ENCODE measurements at places on chromosomes 7 and 10. TPM values are rescaled to one million over a fixed set of nuclear protein-coding genes. Genes with fewer than 3 reads are reported as not detected.

Gene SNCG
- 24.4 TPM for polyA plus RNA-seq

Gene NKX2-3
- polyA plus RNA-seq: not detected

Gene MYPN
- polyA plus RNA-seq: 0.05 TPM

Gene MINDY4
- 42.4 TPM for polyA plus RNA-seq

Gene FAM25A
- polyA plus RNA-seq: not detected

Gene SRRM3
- 2.1 TPM for polyA plus RNA-seq

GRCh38 chr10:59082249-59082648, 94.2 kb upstream of the PHYHIPL start:
- DNase-seq: no peak

GRCh38 chr10:122132882-122133565, 138.1 kb upstream of the BTBD16 start:
- DNase-seq: no peak

GRCh38 chr10:86632951-86633350, 21.4 kb upstream of the OPN4 start:
- no peak for DNase-seq

GRCh38 chr7:92025260-92025659, 84.6 kb downstream of the AKAP9 start:
- DNase-seq: no peak

DNA sequence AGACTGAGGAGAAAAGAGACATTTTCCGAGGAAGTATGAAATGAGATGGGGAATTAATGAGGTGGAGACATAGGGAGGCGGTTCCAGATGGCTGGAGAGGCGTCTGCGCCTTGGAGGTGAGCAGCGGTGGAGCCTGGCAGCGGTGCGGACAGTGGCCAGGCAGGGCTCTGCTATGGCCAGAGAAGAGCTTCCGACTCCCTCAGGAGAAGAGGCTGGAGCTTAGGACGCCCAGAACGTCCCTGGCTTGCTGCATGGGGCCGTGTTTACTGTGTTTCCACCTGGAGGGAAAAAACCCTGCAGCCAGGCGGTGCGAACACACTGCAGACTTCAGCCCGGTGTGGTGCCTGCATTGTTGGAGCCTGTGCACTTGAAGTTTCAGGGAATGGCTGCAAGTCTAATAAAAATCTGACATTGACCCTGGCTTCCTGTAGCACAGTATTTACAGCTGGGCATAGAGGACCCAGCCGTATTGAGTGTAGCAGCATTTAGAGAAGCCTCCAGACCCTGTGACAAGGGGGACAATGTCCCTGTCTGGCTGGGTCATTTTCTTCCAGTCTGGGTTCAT, 447.1 kb upstream of the MKI67 start:
- DNase-seq: peak; percentile 22

DNA sequence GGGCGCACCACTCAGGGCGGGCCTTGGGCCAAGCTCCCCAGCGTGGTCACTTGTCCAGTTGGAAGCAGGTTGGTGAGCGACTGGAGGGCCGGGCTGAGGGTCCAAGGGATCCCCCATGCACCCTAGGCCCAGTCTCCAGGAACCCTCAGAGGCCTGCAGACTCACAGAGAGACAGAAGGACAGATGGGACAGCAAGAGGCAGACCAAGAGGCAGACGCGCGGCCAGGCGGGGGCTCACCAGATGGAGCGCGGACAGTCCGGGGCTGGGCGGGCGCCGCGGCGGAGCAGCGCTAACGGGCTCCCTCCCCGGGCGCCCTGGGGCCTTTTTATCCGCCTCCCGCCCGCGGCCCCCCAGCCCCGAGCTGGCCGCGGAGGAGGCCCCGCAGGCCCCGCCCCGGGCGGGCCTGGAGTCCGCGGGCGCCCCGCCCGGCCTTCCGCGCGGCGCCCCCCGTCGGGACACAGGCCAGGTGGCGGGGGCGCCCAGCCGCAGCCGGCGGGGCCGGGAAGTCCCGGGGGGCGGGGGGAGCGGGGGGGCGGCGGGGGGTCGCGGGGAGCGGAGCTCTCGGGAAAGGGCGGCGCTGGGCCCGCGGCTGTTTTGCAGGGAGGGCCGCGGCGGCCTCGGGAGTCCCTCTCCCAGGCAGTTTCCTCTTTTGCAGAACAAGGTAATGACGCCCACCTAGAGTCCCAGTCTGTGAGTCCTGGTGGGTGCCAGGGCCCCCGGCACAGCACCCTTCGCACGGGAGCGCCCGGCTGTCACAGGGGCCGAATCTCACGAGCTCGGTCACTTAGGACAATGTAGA, at the start of gene LOXL4:
Gene LOXL4, minus strand, starts transcription at position 301 of the 800 bp plus-strand sequence. CDS start 5,175 bp downstream, outside the sequence.
- no peak for DNase-seq

- DNase-seq: no peak
These were observed 1.4 kb downstream of the FXYD4 start for GRCh38 chr10:43372765-43373361.

GRCh38 chr10:98328163-98328562, 60.2 kb upstream of the LOXL4 start:
- no peak for DNase-seq

DNA sequence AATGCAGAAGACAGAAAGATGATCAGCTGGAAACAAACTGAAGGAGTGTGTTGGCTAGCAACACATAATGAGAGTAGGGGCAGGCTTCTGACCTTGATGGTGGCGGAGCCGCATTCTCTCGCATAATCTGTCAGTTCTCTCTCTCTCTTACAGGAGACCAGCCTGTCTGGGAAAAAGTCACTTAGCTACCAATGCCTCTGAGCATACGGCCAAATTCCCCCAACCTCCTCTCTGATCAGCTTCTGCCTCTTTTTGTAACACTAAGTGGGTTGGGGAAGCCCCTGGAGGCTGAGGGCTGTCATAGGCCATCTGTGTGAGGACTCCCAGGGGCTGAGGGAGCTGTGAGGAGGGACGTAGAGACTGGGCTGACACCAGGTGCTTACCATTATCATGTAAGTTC, 104.6 kb downstream of the HIPK2 start:
- no peak for DNase-seq

- no peak for DNase-seq
These were observed 17.7 kb upstream of the TARP start for GRCh38 chr7:38291117-38291647.

DNA sequence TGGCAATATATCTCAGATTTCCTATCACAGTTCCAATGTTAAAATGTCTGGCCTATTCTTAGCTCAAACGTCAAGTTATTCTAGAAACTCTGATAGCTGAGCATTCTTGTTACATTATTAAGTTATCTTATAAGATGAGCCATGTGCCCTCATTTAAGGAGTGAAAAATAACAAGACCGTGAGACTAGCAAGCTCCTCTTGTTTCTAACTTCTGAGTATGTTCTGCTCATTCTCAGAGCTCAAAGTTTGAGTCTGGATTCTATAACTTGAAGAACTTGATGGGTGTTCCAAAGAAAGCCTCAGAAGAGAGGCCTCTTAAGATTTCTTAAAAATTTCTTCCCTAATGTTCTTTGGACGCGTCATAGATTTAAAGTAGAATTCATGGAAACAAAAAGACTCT, 215.2 kb downstream of the HTR7 start:
- no peak for DNase-seq

GRCh38 chr7:18177815-18178660, 150.4 kb upstream of the PRPS1L1 start:
- DNase-seq: no peak

DNA sequence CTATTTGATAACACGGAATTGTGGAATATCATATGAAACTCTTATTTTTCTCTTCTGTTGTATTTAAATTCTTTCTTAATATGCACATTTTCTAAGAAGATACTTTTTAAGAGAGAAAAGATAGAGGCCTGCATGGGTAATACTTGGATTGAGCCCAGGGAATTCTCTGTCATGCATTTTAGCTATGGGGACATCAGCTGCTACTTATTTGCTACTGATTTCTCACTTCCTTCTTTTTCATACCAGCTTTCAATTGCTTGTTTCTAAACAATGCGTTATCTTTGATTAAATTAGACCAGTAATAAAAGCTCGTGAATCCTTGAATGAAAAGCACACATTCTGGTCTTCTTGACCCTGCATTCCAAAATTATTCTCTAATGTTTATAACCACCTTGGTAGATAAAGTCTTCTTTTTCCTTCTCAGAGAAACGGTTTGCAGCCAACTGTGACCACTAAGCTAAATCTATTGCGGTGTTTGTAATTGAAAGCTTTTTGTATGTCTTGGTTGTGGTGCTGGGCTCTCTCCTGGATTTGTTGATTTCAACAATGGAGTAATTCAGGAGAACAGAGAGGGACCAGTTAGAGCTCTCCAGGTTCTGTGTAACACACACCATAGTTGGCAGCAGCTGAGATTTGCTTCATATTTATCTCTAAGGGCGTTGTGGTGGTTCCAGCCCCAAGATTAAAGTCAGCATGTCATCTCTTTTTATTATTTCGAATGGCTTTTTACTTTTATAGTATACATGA, 139.3 kb downstream of the PPP1R9A start:
- no peak for DNase-seq

- DNase-seq: no peak
These were observed 712.5 kb upstream of the FZD8 start for GRCh38 chr10:36354633-36355032.

DNA sequence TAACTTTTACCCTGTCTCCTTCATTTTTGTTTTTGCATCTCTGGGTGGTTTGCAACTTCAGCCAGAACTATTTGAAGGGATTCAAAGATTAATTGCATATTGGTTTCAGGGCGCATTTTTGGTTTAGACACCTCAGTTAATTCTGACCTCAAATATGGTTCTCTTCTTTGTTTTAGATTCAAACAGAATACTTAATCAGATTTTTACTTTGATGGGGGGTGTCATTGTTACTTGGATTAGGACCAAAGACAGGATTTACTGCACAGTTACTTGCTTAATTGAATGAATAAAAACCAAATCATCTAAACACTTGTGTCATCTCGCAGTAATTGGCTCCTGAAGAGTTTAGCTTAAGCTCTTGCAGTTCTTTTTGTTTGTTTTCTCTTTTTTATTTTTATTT, 100.9 kb downstream of the PHTF2 start:
- no peak for DNase-seq

DNA sequence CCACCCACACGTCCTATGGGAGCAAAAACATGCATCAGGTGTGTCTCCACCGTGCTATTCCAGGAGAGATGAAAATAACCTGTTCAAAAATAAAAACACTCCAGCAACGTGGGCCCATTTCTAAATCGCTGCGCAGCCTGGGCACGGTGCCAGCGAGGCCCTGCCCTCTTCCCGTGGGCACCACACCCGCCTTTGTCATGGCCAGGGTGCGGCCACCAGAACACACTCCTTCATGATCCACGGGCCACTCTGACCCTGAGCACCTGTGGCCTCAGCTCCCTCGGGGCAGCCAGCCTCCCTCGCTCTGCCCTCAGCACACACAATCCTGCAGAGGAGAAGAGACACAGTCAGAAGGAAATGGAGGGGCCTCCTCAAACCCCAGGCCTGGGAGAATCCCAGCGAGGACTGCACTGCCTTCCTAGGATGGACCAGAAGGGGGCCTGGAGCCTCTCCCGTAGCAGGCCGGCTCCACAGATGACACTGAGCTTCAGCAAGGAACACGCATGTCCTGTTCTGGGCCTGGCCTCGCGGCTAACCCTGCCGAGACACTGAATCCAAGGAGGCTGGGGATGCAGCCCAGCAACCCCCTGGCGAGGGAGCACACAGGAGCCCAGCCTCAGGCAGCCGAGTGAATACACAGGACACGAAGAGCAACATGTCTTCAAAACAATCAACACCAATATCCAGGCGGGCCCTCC, 169.0 kb downstream of the MAD1L1 start:
- no peak for DNase-seq

DNA sequence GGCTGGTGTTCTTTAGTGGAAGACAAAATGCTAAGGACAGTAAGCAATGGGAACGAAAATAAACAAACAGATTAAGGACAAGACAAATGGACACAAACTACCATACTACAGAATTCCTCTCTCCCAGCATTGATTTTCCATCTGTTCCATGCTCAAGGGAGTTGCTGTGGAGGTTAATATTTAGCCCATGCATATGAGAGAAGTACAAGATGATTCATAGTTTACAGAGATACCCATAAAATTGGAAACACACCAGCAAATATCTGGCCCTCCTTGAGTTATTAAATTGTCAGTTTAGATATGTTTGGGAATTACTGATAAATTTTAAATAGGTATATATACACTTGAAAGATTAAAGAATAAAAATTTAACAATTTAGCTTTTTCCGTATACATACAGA, 69.8 kb downstream of the GLI3 start:
- DNase-seq: no peak

- DNase-seq: peak; percentile 95
These were observed 75.2 kb downstream of the PARD3 start for GRCh38 chr10:34739915-34740314.

- DNase-seq: no peak
These were observed 563.2 kb downstream of the GALNT17 start for GRCh38 chr7:71695186-71695585.

- DNase-seq: no peak
These were observed 6.9 kb downstream of the STN1 start for GRCh38 chr10:103911021-103911459.

GRCh38 chr7:50416527-50417182, 33.5 kb downstream of the FIGNL1 start:
- DNase-seq: no peak

- no peak for DNase-seq
These were observed 765.4 kb downstream of the SORCS1 start for GRCh38 chr10:106399112-106399511.

DNA sequence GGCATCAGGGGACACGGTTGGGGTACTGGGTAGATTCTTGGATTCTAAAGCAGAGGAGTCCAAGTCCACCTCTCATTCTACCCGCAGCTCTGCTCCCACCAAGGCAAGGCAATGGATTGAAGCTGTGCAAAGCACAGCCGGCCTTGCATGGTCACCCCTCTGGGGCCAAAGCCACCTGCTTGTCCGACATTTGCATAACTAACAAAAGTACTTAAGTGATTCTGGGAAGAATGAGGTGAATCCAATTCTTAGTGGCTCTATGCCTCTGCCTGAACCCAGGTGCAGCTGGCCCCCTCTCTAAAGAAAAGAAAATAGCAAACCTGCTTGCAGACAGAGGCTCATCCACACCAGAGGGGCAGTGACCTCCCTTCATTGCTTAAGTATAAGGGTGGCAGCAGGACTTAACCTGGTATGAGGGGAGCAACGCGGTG, 10.7 kb upstream of the COBL start:
- DNase-seq: no peak

- DNase-seq: no peak
These were observed 365 bp downstream of the YME1L1 start for GRCh38 chr10:27153845-27154193.

DNA sequence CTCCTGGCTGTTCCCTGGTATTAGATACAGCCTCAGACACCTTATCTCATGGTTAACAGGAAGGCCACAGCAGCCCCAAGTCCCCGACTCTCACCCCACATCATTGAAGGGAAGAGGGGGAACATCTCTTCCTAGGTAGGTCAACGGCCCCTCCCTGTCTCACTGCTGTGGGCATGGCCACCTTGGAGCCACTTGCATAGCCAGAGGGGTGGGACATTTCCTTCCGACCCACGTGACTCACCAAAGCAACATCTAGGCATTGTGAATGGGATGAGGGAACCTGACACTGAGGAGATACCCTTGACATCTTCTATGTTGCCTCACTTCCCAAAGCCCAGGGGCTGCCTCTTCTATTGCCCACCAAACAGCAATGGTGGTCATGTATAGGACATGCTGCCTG, 68.5 kb upstream of the GPR26 start:
- no peak for DNase-seq

DNA sequence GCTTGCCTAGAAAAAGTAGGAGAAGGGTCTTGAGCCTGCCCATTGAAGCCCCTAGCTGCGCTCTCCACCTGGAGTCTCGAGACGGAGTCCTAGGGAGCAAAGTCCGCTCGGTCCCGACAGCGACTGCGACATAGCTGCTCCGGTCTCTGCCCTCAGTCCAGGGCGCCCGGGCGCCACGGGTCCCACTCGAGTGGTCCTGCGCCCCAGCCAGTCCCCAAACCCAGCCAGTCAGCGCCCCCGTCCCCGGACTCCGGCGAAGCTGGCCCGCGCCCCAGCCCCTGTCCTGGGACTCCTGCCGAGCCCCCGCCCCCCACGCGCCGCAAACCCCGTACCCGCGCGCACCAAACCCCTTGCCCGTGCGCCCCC, 490 bp downstream of the TNS3 start:
- no peak for DNase-seq

All from renal pelvis (tissue), 12 donors.